ENCODE measurements at places on chromosomes 5 and 9. TPM values are rescaled to one million over a fixed set of nuclear protein-coding genes. Genes with fewer than 3 reads are reported as not detected.

Gene HNRNPAB
- total RNA-seq: 391 TPM

- DNase-seq: peak; percentile 65
- no peaks in the 10 kb centered on the region for H3K36me3 ChIP-seq
- no peak overlapping the region for H3K27ac ChIP-seq
- peak overlapping the region; percentile 55 for H3K4me3 ChIP-seq
- peaks cover 38% of the 10 kb centered on the region for H3K27me3 ChIP-seq
- H3K4me1 ChIP-seq: peaks cover 3% of the 10 kb centered on the region
Observed at GRCh38 chr9:21789541-21790037, 12.8 kb upstream of the MTAP start.

DNA sequence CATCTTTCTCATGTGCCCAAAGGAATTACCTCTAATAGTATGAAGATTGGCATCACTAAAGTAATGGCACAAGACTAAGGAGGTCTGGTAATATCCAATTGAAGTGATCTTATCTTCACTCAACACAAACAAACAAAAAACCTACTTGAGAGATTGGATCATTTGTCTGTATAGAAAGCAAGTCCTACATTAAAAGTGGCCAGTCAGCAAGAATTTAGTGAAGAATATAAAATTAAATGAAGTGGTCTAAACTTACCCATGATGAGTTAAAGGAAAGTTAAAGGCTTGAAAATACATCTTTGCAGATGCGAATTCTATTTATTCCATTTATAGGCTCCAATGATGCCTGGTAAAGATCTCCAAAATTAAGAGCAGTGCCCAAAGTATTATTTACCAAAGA lies 350.3 kb upstream of the PCSK5 start:
- no peaks in the 10 kb centered on the region for H3K27me3 ChIP-seq
- H3K36me3 ChIP-seq: no peaks in the 10 kb centered on the region
- DNase-seq: no peak
- H3K4me1 ChIP-seq: no peaks in the 10 kb centered on the region
- H3K27ac ChIP-seq: no peak overlapping the region

Gene GPR21
- total RNA-seq: 1.2 TPM

Gene IL33
- not detected for total RNA-seq

Gene GARIN3
- total RNA-seq: not detected

Gene PCDH12
- 0.19 TPM for total RNA-seq

DNA sequence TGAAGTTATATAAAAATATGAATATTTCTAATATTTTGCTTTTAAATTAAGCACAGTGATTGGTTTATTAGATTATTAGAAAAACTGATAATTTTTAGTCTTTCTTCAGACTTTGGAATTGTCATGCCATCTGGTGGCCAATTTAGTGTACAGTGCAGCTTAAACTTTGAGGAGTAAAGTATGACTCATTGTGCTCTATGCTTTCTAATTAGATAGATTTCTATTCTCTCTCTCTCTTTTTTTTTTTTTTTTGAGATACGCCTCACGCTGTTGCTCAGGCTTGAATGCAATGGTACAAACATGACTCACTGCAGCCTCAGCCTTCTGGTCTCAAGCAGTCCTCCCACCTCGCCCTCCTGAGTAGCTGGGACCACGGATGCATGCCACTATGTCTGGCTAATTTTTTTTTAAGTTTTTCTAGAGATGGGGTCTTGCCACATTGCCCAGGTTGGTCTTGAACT lies 42.1 kb upstream of the GPR21 start:
- peak; percentile 51 for DNase-seq
- peaks cover 7% of the 10 kb centered on the region for H3K4me1 ChIP-seq
- H3K36me3 ChIP-seq: no peaks in the 10 kb centered on the region
- H3K4me3 ChIP-seq: no peak overlapping the region
- no peaks in the 10 kb centered on the region for H3K27me3 ChIP-seq

- H3K4me3 ChIP-seq: no peak overlapping the region
- no peaks in the 10 kb centered on the region for H3K36me3 ChIP-seq
- DNase-seq: no peak
Observed at GRCh38 chr5:31850981-31851689, 212.2 kb downstream of the PDZD2 start.

Gene TLR4
- not detected for total RNA-seq

- no peak overlapping the region for H3K27ac ChIP-seq
- H3K4me1 ChIP-seq: no peaks in the 10 kb centered on the region
- peaks cover 12% of the 10 kb centered on the region for H3K27me3 ChIP-seq
- no peak overlapping the region for H3K4me3 ChIP-seq
- H3K36me3 ChIP-seq: no peaks in the 10 kb centered on the region
Observed at GRCh38 chr9:123348317-123348992, 7.5 kb upstream of the CRB2 start.

DNA sequence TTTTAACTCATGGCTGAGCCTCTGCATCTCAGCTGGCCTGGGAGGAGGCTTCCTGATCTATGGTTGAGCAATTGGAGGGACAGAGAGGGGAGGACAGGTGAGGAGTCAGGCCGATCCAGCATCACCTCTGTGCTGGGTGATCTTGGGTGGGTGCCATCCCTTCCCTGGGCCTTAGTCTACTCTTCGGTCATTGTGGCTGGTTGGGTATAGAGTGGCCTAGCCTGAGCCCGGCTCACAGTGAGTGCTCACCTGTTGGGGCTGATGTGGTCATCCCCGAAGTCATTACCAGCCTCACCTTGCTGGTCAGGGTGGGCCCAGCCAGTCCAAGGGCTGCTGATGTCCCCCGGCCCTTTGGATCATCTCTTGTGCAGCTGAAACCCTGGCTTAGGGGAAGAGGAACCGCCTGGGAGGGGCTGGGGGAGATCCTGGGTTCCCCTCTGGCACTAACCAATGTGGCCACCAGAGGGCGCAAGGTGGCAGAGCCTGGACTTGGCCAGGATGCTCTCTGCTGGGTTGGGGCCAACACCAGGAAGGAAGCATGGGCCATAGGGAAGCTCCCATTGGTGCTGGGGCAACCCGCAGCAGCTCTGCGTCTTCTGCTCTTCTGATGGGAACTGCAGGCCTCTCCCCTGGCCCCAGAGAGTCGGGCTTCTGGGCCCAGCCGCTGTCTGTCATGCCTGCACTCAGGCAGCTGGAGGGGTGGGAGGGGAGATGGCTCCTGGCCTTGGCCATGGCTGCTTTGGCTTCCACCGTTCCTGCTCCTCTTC lies 17.3 kb upstream of the ODF2 start:
- H3K27me3 ChIP-seq: no peaks in the 10 kb centered on the region
- H3K4me1 ChIP-seq: peaks cover 8% of the 10 kb centered on the region
- no peaks in the 10 kb centered on the region for H3K36me3 ChIP-seq
- DNase-seq: peak; percentile 87
- H3K4me3 ChIP-seq: no peak overlapping the region

GRCh38 chr5:122312591-122313406 lies 762 bp downstream of the SNCAIP start:
- peaks cover 52% of the 10 kb centered on the region for H3K27me3 ChIP-seq
- H3K4me3 ChIP-seq: no peak overlapping the region
- H3K4me1 ChIP-seq: peaks cover 5% of the 10 kb centered on the region
- H3K27ac ChIP-seq: no peak overlapping the region

GRCh38 chr9:653421-653820 lies 188.1 kb upstream of the DMRT1 start:
- H3K36me3 ChIP-seq: no peaks in the 10 kb centered on the region
- H3K27ac ChIP-seq: peak overlapping the region; percentile 47
- no peak for DNase-seq
- H3K4me1 ChIP-seq: peaks cover 42% of the 10 kb centered on the region
- no peak overlapping the region for H3K4me3 ChIP-seq

DNA sequence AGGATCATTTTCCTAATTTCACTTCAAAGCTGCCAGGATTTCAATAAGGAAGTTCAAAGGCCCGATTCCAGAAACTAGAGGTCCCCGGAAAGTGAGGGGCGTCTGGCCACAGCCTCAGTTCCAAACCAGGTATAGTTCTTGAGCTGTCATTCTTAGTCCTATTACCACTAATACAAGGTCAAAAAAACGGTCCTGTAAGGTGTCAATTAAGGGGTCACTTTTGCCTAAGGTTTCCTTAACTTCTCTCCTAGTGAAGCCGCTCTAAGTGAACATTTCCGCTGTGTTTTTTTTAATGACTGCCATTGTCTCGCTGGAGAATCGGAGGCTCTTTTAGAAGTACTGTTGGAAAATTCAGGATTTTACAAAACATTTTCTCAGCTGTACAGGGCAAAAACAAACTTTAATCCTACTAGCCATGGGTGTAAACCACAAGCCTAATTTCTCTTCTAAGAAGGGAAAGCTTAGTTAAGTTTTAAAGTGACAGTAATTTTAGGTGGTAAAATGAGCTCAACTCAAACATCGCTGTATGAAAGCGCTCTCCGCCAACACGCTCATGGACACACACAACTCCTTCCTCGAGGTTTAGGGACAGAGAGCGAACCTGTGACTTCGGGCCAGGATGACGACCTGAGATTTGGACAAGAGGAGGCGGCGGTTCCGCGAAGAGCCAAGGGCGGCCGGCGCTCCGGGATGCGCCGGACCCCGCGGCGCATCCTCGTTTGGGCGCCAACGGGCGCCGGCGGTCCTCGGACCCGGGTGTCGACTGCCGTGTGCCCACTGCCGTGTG lies 76.7 kb upstream of the IFNE start:
- H3K27me3 ChIP-seq: peaks cover 56% of the 10 kb centered on the region
- H3K4me3 ChIP-seq: peak overlapping the region; percentile 81
- H3K4me1 ChIP-seq: peaks cover 9% of the 10 kb centered on the region
- H3K36me3 ChIP-seq: no peaks in the 10 kb centered on the region
- H3K27ac ChIP-seq: no peak overlapping the region

Gene COMMD10
- total RNA-seq: 18.3 TPM

DNA sequence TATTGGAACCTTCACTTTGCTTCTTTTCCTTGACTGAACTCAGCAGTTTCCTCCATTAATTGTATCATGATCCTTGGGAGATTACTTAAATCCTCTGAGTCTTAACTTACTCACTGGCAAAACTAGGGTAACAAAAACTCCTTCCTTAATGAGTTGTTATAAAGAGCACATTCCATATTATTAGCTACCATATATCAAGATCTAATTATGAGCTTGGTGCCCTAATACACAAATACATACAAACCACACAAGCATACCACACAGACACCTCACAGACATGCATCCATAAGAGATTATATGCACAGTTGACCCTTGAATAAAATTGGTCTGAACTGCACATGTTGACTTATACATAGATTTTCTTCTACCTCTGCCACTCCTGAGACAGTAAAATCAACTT lies 2.5 kb upstream of the SPINK7 start:
- H3K27ac ChIP-seq: no peak overlapping the region
- DNase-seq: no peak
- H3K4me3 ChIP-seq: no peak overlapping the region
- H3K36me3 ChIP-seq: no peaks in the 10 kb centered on the region
- H3K4me1 ChIP-seq: no peaks in the 10 kb centered on the region
- no peaks in the 10 kb centered on the region for H3K27me3 ChIP-seq
